Fibroblast of skin of right quadriceps (primary cell): ENCODE measurements at places on chromosomes 1 and 21.
A peak's percentile ranks its signal among the peaks of the same experiment; 100 is the strongest.

- no peak for DNase-seq
Observed at GRCh38 chr1:240445369-240445768, 166.6 kb downstream of the GREM2 start.

- DNase-seq = no peak
Observed at GRCh38 chr1:212945463-212946160, 4.7 kb upstream of the VASH2 start.

DNA sequence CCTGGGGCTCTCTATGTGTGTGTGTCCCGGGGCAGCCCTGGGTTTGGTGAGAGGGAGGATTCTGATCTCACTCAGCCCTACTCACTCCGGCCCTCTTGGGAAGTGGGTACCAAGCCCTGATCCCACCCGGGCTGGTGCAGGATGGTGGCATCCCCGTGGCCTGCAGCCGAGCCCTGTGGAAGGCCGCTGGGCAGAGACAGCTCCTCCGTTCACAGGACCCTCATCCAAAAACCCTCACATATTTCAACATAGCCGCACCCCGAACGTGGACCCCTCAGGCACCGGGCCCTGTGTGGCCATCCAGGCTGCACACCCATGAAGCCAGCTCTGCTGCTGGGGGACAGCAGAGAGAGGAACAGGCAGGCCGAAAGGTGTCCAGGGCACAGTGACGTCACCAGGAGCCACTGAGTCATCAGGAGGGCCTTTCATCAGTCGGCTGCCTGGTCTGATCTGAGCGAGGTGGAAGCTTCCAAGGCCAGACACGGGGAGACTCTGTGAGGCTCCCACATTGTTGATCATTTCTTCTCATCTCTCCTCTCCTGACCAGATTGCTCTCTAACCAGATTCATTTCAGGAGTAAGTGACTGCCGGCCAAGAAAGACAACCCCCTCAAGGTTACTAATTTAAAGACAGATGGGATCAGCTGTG lies 16.2 kb upstream of the GPR157 start:
- DNase-seq = peak; percentile 30

DNA sequence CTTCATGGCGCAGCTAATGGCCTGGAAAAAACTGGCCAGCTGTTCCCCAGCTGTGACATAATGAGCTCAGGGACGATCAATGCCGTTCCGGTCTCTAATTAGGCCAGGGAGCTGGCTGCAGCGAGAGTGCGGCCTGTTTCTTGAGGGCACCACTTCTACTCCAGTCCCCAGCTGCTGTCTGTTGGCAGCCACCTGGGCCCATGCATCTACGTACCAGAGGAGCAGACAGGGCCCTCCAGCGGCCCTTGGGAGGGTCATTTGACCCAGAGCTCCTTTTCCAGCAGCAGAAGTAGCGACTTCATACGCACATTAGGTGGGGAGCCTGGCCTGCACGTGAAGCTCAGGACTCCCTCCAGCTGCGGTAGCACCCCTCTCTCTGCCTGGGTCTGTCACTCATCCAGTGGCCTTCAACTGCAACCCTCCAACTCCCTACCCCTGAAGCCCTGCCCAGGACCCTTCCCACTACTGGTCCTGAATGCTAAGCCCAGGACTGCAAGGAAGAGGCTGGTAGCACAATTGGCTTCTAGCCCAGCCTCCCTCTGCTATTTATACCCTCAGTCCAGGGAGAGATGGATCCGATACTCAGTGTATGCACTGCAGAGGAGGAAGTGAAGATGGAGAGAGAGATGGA lies 9.1 kb upstream of the GPR61 start:
- DNase-seq = no peak

- no peak for DNase-seq
Observed at GRCh38 chr1:227362039-227362438, 43.7 kb upstream of the CDC42BPA start.

GRCh38 chr1:10515976-10516750 lies 41.4 kb downstream of the PEX14 start:
- DNase-seq = no peak

DNA sequence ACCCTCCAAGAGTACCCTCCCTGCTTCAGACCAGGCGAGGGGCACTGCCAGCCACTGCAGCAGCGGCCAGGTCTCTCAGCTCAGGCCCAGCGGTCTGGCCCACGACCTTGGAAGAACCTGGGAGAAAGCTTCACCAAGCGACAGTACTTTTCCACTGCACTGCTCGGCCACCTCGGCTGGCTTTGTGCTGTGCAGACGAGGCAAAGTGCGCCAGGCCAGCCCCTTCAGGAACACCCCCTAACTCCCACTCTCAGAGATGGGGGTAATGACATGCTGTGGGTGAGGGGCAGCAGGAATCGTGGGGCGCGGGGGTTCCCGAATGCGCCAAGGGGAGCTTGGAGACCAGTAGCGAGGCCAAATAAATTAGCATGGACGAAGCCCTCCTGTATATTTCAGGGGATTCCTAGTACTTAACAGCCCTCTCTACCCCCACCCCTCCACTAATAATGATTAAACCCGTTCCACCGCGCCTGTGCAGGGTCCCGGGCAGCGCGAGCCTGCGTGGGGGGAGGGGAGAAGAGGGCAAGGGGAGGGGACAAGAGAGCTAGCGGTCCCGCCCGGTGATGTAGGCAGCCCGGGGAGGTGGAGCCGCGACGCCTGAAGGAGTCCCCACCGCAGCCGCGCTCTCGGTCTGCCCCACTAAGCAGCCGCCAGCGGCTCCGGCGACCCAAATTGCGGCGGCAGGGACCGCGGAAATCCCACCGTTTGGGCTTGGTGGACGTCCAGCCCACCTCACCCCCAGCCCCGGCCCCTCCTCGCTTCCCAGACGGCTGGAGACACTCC lies at the start of gene FAM43B:
Gene FAM43B, plus strand, starts transcription at position 629 of the 783 bp plus-strand sequence. CDS start 401 bp downstream, outside the sequence.
- DNase-seq = peak; percentile 36

DNA sequence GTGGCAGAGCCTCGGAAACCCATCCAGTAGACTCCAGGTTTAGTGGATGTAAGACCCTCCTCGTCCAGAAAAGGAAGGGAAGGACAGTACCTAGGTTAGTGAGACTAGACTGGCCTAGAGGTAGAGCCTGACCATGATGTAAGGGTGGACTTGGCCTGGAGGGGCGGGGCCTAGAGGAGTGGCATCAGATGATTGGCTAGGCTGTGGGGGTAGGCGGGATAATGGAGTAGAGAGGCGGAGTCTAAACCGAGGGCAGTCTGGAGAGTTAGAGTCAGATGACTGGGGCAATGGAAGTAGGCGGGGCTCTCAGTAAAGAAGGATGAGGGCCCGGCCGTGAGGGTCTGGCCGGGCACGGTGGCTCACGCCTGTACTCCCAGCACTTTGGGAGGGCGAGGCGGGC lies 70.1 kb downstream of the EPHB2 start:
- no peak for DNase-seq

GRCh38 chr1:115978292-115978941 lies 2.1 kb downstream of the SLC22A15 start:
- no peak for DNase-seq

DNA sequence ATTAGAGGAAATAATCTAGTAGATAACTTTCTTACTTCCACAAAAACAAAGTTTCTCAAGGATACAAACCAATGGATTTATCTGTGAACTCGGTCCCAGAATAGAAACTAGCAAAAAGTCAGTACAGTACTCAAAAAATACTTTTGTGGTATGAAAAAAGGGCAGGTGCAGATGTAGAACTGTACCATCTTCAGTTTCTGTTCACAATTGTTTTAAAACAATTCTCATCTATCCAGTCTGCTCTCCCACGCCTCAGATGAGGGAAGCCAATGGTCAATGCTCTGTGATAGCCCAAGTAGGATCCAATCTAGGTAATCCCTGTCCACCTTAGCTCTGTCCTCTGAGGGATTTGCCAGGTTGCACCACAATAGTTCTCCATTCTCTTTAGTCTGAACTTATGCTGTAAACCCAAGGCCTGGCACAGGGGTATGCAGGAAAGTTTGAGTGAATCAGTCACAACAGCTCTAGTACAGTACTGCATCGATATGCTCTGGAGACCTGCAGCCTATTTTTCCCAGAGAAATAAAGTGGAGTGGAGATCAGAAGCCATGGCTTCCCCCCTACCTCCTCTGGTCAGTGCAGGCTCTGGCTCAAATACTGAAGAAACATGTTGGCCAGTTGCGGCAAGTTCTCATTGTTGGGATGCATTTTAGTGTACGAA lies 1.4 kb downstream of the KTI12 start:
- peak; percentile 4 for DNase-seq

DNA sequence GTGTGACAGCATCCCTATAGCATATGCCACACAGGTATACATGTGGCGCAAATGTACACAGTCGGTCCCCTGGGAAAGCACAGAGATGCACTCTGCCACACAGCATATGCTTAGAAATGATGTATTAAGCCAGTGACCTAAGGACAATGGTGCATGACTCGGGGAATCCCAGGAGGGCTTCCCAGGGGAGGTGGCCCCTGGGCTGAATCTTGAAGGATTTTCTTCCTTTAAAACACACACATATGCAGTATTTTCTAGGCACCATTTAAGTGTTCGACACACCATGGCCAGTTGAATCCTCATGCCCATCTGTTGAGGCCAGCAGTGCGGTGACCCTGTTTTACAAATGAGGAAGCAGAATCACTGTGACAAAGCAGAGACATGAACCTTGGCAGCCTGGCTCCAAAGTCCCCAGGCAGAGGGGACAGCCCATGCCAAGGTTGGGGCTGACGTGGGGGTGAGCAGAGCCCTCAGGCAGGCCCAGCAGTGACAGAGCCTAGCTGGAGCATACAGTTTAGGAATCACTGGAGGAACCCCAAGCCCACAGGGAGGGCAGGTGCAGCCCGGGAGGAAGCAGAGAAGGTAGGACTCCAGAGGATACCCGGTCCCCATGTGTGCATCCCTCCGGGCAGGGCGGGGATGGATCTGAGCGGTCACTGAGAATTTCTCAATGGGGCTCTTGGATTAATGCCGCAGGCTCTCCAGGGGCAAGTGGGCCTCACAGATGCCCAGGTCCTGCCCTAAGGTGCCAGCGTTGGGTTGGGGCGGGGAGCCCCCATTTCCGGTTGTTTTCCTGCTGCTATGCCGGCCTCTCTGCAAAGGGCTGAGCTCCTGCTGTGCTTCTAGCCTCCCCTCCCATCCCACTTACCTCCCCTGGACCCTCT lies 28.4 kb downstream of the WNT3A start:
- DNase-seq = no peak

GRCh38 chr1:153265457-153265856 lies 6.0 kb downstream of the LORICRIN start:
- no peak for DNase-seq

DNA sequence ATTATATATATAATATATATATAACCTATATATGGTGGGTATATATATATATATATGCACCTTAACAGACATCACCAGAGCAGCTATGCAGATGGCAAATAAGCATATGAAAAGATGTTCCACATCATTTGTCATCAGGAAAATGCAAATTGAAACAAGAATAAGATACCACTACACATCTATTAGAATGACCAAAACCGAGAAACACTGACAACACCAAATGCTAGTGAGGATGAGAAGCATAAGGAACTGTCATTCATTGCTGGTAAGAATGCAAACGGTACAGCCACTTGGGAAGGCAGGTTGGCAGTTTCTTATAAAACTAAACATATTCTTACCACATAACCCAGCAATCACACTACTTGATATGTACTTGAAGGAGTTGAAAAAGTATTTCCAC lies 219.8 kb upstream of the PRMT6 start:
- DNase-seq = no peak

DNA sequence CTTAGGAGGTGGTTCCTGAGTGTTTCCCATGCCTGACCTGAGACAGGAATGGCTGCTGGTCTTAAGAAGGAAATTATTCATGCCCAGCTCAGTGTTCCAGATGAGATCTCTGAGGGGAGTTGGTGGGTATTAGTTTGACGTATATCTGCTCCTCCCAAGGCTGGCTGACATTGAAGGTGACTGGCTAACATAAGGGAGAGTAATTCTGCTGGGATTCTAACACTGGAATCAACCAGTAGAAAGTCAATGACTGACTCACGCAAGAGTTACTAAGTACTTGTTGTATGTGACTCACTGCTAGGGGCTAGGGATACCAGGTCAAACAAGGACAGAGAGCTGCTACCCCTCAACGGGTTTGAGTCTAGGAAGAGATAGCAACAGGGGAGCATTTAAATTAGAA lies 177.3 kb downstream of the CACNA1E start:
- DNase-seq = no peak

- no peak for DNase-seq
Observed at GRCh38 chr1:185404907-185405568, 88.0 kb upstream of the IVNS1ABP start.

DNA sequence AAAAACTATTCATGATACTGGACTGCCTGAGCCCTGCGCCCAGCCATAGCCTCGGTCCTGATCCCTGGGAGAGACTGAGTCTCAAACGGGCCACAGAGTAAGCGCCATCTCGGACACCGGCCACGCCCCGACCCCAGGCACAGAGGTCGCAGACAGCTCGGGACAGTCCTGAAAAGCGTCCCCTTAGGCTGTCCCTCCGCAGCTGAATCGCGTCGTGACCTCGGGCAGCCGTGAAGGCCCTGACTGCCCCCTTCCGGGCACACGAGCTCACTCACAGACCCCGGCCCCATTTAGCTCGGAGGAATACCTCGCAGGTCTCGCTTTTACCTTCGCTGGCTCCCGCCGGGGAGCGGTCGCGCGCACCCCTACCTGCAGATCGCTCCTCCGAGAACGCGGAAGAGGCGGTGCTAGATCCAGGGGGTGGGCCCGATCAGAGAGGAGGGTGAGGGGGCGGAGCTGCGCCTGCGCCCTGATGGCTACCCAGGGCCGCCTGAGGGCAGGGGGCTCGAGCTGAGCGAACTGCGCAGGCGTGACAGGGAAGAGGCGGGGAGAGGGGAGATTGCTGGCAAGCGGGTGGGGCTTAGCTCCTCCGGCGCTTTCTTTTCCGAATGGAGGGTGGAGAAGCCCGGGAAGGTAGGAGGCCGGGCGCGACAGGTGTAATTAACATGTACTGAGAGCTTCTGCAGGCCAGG lies at the start of gene MKNK1:
Gene MKNK1, minus strand, starts transcription at position 411 of the 692 bp plus-strand sequence. CDS start 20,941 bp downstream, outside the sequence.
- peak; percentile 92 for DNase-seq

DNA sequence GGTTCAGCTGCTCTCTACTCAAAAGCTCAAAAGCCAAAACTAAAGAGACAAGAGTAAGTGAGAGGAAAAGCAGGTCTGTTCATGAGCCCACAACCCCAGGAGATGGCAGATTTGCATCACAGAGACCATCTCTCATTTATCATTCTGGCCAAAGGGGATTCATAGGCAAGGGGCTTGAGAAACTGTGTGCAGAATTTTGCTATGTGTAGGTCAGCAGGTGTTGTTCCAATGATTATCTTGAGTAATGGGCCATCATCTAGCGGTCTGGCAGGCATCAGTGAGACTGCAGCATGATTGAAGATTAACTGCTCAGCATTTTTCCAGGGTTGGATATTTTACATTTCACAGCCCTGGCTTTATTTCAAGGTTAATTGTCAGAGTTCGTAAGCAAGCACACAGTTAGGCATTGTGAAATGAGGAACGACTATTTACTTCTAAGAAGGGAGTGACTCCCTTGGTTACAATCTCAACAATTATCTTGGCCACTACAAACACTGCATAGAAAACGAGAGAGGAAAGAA lies 1204.6 kb upstream of the TMPRSS15 start:
- no peak for DNase-seq

DNA sequence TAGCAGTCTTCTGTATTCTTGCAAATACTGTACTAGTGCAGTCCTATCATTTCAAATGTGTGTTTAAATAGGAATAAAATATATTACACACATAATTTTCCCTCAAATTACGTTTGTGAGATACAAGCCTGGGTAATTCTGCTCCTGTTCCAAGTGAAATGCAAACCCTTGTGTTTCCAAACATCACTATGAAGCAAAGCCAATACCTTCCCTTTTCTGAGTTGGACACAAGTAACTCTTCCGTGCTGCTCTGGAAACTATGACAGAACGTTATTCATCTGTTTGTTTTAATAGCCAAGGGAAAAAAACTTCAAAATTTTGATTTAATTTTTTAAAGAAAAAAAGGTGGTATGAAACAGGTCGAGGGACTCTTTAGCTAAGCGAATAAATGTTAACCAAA lies 73.7 kb upstream of the UBE2U start:
- no peak for DNase-seq

- peak; percentile 6 for DNase-seq
Observed at GRCh38 chr1:60283690-60284089, 210.1 kb upstream of the C1orf87 start.
